Hindlimb muscle (tissue), 1 donor: ENCODE measurements at places on chromosomes 2 and 18. TPM values are rescaled to one million over a fixed set of nuclear protein-coding genes. Genes with fewer than 3 reads are reported as not detected.

TLX2 gene
- polyA plus RNA-seq = not detected

UGT1A1 gene
- polyA plus RNA-seq = not detected

RAB6C gene
- 0.48 TPM for polyA plus RNA-seq

CRACDL gene
- polyA plus RNA-seq = 2.0 TPM

HRH4 gene
- 0.06 TPM for polyA plus RNA-seq

PPP4R3B gene
- 35.2 TPM for polyA plus RNA-seq

RAB27B gene
- 0.30 TPM for polyA plus RNA-seq

STARD6 gene
- polyA plus RNA-seq = not detected

CGREF1 gene
- polyA plus RNA-seq = 0.75 TPM

PAX8 gene
- 2.2 TPM for polyA plus RNA-seq

DNA sequence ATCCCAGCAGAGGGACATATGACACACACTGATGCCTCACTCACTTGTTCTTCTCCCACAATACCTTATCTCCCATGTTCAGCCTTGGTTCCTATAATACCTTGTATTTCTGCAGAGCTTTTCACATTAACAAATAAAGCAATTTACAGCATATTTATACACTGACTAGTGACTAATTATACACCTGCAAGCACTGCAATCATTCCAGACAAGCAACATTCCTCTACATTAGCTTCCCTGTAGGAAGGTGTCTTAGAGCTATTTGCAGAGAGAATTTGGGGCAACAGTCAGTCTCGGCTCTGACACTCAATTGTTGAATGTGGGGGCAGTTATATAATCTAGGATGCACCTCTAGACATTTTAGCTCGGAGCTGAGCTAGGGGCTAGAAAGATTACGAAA lies 9.5 kb upstream of the INSIG2 start:
- no peak for DNase-seq

DNA sequence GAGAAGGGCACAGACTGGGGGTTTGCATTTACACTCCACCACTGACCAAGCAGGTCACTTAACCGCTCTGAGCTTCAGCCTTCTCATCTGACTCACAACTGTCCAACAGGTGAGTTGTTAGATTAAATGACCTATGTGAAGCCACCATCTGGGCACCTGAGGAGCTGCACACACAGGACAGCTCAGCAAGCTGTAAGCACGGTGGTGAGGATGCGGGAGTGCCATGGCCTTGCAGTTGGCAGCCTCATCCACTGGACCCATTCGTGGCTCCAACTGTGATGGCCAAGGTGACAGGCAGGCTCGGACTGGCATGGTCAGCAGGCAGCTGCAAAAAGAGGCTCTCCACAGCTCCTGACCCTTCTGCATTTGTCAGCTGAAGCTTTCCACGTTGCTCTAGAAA lies 23.3 kb upstream of the AMMECR1L start:
- DNase-seq = no peak

DNA sequence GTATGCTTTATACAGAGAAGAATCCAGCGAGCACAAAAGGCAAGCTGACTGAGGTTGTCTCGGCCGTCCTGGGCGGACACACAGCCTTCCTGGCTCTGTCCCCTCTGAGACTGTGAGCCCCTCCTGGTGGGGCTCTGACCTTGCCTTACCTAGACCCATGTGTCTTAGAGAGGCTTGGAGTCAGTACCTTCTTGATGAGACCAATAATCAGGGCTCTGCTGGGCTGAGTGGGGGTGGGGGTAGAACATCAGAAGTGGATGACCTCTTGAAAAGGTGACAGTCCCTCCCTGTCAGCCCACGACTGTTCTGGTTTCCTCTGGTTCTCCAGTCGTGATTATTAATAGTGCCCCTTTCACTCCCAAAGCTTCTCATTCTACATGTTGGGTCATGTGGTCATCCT lies 31.2 kb downstream of the TWIST2 start:
- DNase-seq = no peak

DNA sequence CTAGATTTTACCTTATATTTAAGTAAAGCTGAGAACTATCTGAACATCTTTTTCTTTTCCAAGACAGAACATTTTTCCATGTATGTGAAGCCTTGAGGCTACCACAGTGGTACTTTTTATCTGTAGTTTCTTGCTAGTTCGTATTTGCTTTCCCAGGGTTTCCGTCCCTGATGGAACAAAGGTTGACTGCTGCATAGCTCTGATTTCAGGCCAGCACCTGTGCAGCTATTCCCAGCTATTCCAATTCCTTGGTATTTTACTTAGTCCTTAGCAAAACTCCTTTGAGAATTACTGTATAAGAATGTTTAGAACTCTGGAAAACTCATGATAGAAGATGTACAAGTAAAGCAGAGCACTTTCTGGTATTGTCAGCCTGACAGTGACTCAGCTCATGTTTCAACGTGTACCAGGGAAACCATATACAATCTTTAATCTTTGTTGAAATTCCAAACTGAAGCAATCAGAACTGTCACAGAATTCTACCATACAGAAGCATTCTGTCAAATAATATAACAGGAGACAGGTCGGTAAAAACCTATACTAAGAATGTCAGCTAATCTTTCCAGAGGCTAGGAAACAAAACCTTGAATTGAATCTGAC lies 162.2 kb downstream of the PKP4 start:
- DNase-seq = no peak

GRCh38 chr2:102131564-102131963 lies 11.0 kb upstream of the IL1R1 start:
- DNase-seq = no peak

- no peak for DNase-seq
Observed at GRCh38 chr2:152063325-152063924, 35.4 kb downstream of the CACNB4 start.

- DNase-seq = no peak
Observed at GRCh38 chr2:128549646-128550260, 231.1 kb upstream of the HS6ST1 start.

DNA sequence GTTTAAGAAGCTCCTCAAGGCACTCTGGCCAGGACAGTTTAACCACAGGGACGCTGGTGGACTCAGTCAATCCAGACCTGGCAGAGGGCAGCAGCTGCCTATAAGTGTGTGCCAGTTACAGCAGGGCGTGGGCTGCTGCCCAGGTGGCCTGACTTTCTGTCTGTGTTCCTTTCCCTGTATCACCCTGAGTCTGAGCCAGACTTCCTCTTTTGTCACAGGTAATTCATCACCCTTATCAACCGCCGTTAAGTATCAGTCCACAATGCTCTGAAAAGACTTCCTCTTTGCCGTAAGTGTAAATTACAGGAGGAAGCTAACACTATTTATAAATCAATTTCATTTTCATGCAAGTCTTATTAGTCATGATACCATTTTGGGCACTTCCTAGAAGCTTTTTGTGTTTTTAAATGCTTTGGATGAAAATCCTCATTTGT lies 7.0 kb downstream of the LPIN1 start:
- DNase-seq = no peak

DNA sequence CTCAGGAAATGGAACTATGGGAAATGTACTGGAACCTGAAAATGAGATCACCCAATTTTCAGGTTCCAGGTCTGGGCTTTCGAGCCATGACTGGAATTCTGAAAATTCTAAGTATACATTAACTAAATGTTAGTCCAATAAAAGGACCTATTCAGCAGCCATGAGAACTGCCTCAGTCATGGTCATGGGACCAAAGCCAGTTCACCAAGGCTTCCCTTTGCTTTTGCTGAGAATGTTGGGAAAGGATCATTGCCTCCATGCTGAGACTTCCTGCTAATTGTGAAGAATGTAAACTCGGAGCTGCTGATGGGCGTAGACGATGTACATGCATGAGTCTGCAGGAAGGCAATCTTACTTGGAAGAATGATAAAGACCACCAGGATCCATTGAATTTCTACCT lies 624.4 kb upstream of the SOX11 start:
- no peak for DNase-seq

GRCh38 chr2:76247006-76247405 lies 536.3 kb upstream of the GCFC2 start:
- DNase-seq = no peak

GRCh38 chr2:67498931-67499330 lies 101.8 kb downstream of the ETAA1 start:
- no peak for DNase-seq

- DNase-seq = no peak
Observed at GRCh38 chr18:57841568-57841967, 38.5 kb upstream of the ATP8B1 start.

DNA sequence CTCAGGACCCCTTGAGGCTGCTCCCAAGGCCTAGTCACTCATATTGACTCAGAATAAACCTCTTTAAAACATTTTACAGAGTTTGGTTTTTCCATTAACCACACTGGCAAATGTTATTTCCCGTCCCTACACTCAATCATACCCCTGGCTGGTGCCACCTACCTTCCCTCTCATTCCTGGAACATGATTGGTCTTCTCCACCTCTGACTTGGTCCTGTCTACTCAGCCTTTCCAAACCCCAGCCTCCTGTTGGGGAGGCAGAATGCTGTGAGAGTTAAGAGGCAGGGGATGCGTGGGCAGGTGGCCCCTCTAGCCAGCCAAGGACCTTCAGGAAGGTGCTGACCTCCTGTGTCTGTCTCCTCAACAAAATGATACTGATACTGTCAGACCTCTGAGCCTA lies 149.3 kb downstream of the CABLES1 start:
- DNase-seq = no peak

GRCh38 chr2:34337735-34338134 lies 738.6 kb upstream of the FAM98A start:
- DNase-seq = no peak

- no peak for DNase-seq
Observed at GRCh38 chr18:67875944-67876343, 359.4 kb upstream of the DSEL start.

- DNase-seq = no peak
Observed at GRCh38 chr2:71526141-71526540, 72.8 kb downstream of the DYSF start.

DNA sequence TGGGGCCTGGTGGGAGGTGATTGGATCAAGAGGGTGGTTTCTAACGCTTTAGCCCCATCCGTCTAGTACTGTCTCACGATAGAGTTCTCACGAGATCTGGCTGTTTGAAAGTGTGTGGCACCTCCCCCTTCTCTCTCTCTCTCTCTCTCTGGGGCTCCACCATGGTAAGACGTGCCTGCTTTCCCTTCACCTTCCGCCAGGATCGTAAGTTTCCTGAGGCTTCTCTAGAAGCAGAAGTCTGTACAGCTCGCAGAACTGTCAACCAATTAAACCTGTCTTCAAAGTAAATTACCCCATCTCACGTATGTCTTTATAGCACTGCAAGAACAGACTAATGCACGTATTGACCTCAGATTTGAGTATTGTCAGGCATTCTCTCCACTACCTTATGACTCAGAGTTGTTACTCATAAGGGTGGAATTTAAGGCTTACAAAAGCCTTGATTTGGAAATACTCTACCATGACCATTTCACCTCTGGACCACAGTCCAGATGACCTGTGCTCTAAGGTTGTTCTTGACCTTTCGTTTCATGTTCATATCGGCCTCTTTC lies 99.5 kb upstream of the AGAP1 start:
- DNase-seq = no peak

DNA sequence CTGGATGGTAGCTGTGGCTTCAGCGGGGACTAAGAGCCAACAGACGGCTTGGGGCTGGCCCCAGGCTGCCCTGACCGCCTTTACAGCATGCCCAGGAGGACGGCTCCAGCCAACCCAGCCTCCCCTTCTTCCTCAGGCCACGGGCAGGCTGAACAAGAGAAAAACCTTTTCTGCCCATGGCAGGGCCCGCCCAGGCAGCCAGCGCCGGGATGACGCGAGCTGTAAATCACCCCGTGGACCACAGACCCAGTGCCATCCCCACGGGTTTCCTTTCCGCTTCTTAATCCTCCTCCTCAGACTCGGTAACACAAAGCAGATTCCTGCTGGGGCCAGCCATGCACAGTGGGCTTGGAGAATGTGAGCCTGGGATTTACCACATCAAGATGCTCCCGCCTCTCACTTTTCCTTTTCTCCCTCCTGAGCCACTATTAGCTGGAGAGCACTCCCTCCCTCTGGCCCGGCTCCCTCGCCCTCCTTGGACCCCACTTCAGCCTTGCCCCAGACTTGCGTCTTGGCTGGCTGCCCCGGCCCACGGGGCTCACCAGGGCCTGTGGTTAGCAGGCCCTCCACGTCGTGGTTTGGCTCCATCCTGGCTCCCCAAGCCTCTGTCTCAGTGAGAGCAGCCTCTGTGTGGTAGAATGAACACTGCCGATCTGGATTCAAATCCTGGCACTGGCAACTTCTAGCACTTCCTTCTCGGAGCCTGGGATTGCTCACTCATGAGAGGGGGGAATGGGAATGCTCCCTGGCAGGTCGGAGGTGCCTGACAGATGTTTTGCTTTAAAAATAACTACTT lies 31.4 kb downstream of the ATOH8 start:
- DNase-seq = no peak

- DNase-seq = no peak
Observed at GRCh38 chr18:51013259-51013658, 16.8 kb upstream of the SMAD4 start.

GRCh38 chr2:126932966-126933710 lies 34.4 kb downstream of the TEX51 start:
- no peak for DNase-seq
